Parietal lobe (tissue), 2 donors: ENCODE measurements at places on chromosomes 4 and X. TPM values are rescaled to one million over a fixed set of nuclear protein-coding genes. Genes with fewer than 3 reads are reported as not detected.

Gene DRD5
- 0.63 TPM for total RNA-seq

Gene ZDHHC15
- 19.4 TPM for total RNA-seq

Gene PDGFC
- total RNA-seq: 36.0 TPM

Gene CSN1S1
- not detected for total RNA-seq

Gene CENPVL2
- 2.5 TPM for total RNA-seq

Gene MAGED4
- 127 TPM for total RNA-seq

Gene USP17L26
- not detected for total RNA-seq

Gene ZNF330
- 21.0 TPM for total RNA-seq

Gene MYOZ2
- 0.63 TPM for total RNA-seq

Gene UBE2K
- 75.1 TPM for total RNA-seq

Gene GNRHR
- total RNA-seq: not detected

Gene FNIP2
- total RNA-seq: 86.1 TPM
